ENCODE measurements at places on chromosomes 4 and X.

DNA sequence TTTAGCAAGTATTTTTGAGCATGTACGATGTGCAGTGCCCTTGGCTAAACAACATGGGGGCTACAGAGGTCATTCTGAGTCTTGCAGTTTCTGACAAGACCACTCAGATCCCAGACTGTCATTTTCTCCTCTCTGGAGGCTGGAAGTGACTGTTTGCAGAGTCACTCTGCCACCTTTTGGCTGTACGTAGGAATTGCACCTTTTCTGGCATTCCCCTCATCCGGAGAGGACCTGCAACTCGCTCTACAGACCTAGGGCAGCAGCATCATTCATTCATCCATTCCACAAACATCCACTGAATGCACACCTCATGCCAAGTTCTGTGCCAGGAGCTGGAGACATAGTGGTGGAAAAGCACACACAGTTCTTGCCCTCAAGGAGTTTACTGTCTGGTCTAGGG lies 160.4 kb upstream of the GPR101 start:
- DNase-seq: no peak

DNA sequence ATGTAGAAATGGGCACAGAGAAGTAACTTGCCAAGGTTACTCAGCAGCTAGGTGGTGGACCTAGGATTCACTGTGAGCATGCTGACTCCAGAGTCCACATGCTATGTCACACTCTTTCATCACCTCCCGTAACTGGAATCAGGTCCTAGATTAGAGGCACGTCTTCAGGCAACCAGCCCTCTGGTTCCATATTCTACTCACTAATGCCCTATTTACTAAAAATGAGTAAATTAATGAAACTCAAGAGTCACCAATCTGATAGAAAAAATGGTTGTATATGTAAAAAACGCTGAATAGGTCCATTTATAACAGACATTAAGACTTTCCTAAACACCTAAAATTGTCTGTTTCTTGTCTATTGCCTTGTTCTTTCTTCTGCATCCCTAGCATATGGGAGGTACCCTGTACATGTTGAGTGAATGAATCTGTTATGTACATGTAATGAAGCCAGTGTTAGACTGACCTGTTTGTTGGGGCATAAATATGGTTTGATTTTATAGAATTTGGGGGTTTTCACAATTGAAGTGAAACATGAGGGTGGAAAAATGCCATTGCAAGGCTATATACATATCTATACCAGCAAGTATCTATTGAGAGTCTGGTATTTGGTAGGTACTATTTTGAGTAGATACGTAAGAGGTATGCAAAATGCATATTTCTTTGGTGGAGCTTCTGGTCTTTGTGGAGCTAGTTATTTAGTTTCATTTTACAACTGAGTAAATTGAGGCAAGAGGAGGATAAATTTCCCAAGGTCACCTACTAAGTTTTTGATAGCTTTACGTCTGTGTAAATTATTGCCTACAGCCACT lies 7.5 kb upstream of the RUFY3 start:
- DNase-seq: no peak

GRCh38 chrX:72029483-72030411 lies 102.0 kb downstream of the RTL5 start:
- DNase-seq: no peak

DNA sequence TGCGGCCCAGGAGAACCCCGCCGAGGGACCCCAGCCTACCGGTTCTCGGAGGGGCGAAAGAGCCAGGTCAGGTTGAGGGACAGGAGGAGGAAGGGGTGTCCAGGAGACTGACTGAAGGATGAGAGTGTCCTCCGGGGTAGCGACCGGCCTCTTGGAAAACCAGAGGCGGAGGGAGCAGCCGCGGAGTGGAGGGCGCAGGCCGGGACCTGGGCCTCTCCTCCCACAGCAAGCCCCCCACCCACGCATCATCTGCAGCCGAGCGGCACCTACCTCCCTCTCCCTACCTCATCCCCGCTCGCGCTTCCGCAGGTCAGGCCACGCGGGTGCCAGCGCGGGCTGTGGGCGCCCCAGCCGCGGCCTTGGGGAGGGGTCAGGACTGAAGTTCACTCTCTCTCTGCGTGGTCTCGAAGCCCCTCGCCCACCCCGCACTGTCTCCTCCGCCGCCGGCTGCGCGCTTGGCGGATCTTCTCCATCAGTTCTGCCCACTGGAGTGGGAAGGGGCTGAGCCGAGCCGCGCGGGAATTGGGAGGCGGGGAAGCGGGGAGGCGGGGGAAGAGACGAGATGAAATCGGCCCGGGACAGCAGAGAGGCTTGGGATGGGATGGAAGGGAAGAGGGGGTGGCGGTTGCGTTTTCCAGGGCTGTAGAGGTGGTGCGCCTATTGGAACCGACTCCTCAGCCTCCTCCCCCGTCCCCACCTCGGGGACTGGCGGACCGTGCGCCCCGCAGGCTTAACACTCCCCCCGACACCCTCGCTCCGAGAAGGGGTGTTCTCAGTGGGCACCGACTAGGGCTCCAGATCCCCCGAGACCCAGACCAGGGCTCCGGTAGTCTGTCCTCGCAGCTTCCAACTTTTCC lies 1.8 kb downstream of the NLGN4X start:
- no peak for DNase-seq

- no peak for DNase-seq
Observed at GRCh38 chr4:53790286-53790685, 199.0 kb upstream of the LNX1 start.

GRCh38 chr4:174156239-174156826 lies 127.1 kb downstream of the FBXO8 start:
- DNase-seq: no peak

DNA sequence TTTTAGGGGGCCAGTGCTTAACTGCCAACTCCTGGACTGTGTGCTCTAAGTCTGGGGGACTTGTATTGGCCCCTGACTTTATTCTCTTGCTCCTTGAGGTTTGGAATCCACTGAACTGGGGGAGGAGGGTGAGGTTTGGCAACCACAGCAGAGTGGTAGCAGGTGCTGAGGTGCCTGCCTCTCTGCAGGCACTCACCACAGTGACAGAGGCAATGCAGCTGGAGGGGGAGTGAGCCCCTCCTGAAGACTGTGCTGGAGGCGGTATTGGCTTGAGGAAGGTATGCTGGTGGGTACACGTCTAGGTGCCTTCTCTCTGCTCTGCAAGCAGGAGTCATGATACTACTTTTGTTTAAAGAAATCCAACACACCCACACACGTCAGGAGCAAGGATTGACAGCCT lies 24.6 kb downstream of the CFAP299 start:
- no peak for DNase-seq

DNA sequence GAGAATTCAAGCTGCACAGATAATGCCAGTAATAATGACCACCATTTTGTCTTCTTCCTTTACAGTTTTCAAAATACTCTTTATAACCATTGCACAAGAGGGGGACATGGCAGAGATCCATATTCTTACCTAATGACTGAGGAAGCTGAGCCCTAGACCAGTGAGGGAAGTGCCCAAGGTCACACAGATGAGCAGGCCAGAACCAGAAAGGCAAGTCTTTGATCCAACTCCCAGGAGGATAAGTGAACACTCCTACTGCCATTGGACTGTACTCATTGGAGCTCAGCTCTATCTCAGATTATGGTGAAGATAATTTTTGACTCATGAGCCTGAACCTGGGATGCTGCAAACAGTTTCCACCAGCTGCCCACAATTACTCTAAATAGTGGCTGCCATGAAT lies 28.6 kb downstream of the AMER1 start:
- DNase-seq: no peak

DNA sequence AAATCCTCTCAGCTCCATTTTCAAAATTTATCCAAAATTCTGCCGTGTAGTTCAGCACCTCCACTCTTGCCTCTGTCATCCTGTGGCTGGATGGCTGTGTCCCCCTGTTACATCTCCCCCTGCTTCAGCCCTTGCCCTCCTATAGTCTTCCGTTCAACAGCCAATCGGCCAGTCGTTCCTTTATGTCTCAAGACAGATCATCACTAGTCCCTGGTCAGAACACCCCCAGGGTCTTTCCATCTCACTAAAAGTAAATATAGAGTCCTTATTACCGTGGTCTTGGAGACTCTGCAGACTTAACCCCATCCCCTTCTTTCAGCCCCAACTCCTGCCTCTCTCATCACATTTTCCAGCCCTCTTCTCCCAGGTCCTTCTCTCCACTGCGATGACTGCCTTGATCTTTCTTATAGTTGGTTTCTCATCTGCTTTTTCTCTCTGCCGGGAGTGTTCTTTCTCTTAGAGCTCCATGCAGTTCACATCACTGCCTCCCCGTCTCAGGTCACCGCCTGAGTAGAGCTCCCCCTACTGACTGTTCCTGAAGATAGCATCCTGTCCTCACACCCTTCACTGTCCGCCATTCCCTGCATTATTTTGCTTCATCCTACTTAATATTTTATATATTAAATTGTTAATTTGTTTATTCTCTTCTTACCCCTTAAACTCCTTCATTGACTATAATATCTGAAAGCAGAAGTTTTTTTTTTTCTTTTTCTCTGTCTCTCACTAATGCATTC lies 736.9 kb upstream of the MAGEB2 start:
- DNase-seq: no peak

DNA sequence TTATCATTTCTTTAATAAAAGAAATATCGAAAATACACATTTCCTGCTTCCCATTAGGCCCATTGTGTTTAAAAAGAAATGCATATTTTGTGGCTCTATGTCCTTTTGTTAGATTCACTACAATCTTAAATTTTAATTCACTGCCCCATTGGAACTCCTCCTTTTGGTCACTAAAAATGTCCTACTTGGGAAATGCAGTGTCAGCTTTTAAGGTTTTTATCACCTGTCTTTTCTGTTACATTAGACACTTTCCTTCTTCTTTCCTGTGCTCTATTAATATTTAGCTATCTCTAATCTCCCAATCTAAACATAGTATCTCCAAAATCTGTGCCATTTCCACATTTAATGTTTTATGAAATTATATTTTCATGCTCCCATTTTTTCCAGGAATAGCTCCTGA lies 164.9 kb upstream of the SPOCK3 start:
- no peak for DNase-seq

DNA sequence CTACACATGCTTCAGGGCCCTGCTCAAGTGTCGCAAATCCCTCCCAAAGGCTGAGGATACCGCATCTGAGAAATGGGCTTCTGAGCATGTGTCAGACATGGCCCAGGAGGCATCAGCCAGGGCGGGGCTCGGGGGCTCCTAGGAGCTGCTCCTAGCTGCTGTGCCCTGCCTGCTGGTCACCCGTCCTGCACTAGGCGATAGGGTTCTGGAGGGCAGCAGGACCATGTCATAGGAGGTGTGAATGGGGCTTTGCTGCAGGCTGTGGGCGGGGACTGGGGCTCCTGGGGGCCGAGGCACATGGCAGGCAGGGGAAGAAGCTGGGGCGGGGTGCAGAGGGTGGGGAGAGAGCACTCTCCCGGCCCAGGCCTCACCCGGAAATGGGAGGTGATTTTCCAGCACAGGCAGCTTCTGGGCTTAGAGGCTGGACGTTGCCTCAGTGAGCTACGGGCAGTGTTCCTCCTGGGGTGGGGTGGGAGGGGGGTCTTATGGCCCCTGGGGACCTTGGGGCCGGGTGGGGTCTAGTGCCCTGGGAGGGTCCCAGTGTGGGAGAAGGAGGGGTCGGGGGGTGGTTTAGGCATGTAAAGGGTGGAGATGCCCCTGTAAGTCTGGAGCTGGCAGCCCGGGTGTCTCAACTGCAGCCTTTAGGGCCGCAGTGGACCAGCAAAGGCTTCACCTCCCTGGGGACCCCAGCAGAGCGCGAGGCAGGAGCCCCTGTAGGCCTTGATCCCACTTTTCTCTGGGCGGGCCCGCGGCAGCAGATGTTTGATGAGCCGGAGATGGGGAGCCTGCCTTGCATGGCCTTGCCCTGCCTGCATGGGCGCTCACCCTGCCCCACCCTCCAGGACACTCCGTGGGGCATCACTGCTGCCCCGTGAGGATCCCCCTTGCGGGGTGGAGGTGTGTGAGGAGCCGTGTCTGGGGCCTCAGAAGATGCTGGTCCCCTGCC lies 98.6 kb upstream of the LRPAP1 start:
- DNase-seq: peak; percentile 15

DNA sequence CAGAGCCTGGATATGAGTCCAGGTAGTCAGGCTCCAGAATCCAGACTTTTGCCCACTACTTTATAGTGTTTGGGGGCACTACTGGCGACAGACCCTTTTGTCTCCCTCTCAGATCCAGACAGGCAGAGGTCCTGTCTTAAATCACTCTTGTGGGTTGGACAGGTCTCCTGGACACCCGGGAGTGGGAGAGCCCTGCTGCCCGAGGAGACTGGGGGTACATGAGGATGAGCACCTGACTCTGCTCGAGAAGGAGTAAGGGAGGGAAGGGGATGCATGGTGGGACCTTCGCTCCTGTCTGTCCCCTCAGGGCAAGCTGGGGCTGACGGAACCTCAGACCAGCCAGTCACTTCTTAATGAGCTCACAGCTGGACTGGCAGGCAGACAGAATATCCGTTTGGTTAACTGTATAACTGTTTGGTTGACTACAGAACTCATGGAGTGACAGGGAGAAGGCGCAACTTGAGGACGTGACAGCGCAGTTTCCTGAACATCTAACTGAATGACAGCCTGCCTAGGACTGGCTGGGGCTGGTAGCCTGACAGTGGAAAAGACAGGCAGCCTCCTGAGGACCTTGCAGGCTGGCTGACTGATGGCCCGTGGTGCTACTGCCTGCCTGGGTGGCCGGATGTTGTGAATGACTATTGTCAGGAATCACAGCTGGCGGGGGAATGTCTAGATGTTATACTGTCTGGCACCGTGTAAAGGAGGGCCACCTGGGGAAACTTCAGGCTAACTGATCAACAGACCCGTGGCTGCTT lies 1.6 kb upstream of the SUV39H1 start:
- DNase-seq: no peak

DNA sequence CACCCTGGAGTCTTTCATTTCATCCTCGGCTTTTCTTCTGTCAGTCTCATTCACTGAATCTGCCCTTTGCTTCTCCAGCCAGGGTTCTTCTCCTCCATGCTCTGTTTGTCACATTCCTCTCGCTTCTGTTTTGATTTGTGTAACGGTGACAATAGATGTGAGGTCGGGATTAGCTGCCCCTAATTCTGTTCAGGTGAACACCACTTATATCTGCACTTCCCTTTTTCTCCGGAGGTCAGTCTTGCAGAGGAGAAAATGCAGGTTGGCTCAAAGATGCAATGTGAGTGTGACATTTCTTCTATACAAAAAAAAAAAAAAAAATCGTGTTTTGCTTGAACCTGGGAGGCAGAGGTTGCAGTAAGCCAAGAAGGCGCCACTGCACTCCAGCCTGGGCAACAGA lies 262.9 kb downstream of the ASMT start:
- no peak for DNase-seq

- no peak for DNase-seq
Observed at GRCh38 chr4:40594261-40595178, 35.1 kb downstream of the RBM47 start.

GRCh38 chr4:19924761-19925160 lies 326.9 kb upstream of the SLIT2 start:
- DNase-seq: no peak

GRCh38 chr4:38511702-38512101 lies 152.3 kb upstream of the KLF3 start:
- no peak for DNase-seq

GRCh38 chr4:147198411-147199051 lies 252.9 kb upstream of the TTC29 start:
- DNase-seq: no peak

- DNase-seq: peak; percentile 53
Observed at GRCh38 chr4:8291036-8291682, 21.6 kb downstream of the HTRA3 start.

GRCh38 chrX:79096145-79096556 lies 48.3 kb upstream of the GPR174 start:
- DNase-seq: peak; percentile 2
